ENCODE measurements at places on chromosomes 11 and 22. TPM values are rescaled to one million over a fixed set of nuclear protein-coding genes. Genes with fewer than 3 reads are reported as not detected.

Gene SLC6A5
- not detected for total RNA-seq

Gene PAX6
- not detected for total RNA-seq

Gene KRTAP5-11
- not detected for total RNA-seq

Gene C22orf15
- total RNA-seq: 0.18 TPM

Gene P2RX6
- 5.7 TPM for total RNA-seq

Gene SCGB1C1
- not detected for total RNA-seq

Gene PTPN5
- 2.6 TPM for total RNA-seq

Gene DERL3
- 11.4 TPM for total RNA-seq

Gene GPHA2
- total RNA-seq: not detected

Gene MS4A4E
- 4.7 TPM for total RNA-seq

Gene USH1C
- total RNA-seq: 14.3 TPM

Gene ZNRD2
- total RNA-seq: 50.3 TPM

Gene ST14
- total RNA-seq: 103 TPM

Gene KCNQ1
- total RNA-seq: 63.0 TPM

Gene OR52A1
- total RNA-seq: not detected

Gene TRIM48
- total RNA-seq: not detected

Gene RFPL2
- not detected for total RNA-seq

Gene CD248
- 49.2 TPM for total RNA-seq

Gene ACR
- 1.7 TPM for total RNA-seq

Gene ELFN2
- 0.10 TPM for total RNA-seq

Gene GAS2
- 12.6 TPM for total RNA-seq

Gene LMO1
- not detected for total RNA-seq

Data from ureter (tissue), 1 donor.